ENCODE measurements at places on chromosomes 1 and 21. TPM values are rescaled to one million over a fixed set of nuclear protein-coding genes. Genes with fewer than 3 reads are reported as not detected.

CHD5 gene
- 0.11 TPM for total RNA-seq

VANGL2 gene
- total RNA-seq: under 0.01 TPM

SELE gene
- total RNA-seq: not detected

DNAJC16 gene
- total RNA-seq: 12.0 TPM

ADAMTSL4 gene
- total RNA-seq: 2.1 TPM

C8A gene
- not detected for total RNA-seq

KAZN gene
- total RNA-seq: 3.6 TPM

PLEKHN1 gene
- total RNA-seq: 0.77 TPM

ZC3H11A gene
- 96.2 TPM for total RNA-seq

MTF2 gene
- total RNA-seq: 20.0 TPM
